ENCODE measurements at places on chromosomes 7 and 10.
A peak's percentile ranks its signal among the peaks of the same experiment; 100 is the strongest.

GRCh38 chr10:124150807-124151417, 57.5 kb upstream of the CHST15 start:
- no peak for DNase-seq

- no peak for DNase-seq
Observed at GRCh38 chr10:44854693-44855350, 56.3 kb upstream of the TMEM72 start.

GRCh38 chr7:99987846-99988245, 12.0 kb upstream of the AZGP1 start:
- DNase-seq: no peak

DNA sequence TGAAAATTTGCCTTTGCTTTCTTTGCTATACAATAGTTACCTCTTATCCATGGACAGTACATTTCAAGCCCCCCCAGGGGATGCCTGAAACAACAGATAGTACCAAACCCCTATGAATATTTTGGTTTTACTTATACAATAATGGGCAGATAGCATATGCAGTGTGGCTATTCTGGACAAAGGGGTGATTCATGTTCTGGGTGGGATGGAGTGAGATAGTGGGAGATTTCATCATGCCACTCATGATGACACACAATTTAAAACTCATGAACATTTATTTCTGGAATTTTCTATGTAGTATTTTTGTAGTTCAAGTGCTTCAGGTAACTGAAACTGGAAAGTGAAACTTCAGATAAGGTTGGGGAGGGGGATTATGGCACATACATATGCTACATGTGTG, 12.0 kb downstream of the STARD3NL start:
- peak; percentile 31 for DNase-seq

DNA sequence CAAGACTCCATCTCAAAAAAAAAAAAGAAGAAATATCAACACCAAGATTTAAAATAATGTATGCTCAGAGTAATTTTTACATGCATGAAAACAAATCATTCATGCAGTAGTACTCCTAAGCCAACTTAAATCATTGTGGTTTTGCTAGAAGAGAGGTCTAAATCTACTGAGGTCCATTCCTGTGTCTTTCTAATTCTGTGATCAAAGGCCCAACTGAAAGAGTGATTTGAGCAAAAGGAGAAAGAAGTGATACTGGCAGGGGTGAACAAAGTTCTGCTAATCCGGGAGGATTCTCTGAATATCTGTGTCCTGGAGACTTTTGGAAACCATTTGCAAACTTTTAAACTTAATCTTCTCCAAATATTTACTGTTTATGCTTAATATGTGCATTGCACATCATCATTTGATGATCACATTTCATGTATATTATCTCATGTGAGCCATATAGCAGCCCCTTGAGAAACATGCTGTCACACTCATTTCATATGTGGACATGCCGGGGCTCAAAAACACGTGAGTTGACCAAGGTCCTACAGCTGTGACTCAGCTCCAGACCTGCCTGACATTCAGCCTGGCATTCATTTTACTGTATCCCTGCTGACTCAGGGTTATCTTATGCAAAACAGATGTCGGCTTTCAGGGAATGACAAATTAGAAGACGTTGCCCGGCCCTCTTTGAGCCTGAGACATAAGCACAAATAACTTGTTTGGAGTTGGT, 76.4 kb downstream of the FAM107B start:
- DNase-seq: no peak

GRCh38 chr7:36438211-36438610, 48.5 kb downstream of the ANLN start:
- DNase-seq: no peak

DNA sequence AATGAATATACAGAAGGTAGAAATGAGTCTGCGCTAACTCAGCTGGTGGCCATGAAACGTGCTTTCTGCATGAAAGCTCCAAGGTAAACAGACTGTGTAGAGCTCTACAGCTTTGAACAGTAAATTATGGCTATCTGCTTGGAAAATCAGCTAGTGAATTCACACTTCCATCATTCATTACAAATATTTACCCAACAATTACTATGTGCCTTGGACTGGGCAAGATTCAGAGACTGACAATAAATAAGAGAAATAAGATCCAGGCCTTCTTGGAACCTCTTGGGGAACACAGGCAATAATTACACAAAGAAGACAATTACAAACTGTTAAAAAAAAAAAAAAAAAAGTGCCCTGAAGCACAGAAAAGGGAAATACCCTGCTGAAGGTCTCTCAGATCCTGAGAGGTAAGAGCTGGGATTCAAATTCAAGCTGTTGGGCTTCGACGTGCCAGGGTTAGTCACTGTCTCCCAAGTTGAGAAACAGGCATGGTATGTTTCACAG, 15.8 kb downstream of the TSPAN12 start:
- no peak for DNase-seq

- no peak for DNase-seq
Observed at GRCh38 chr7:150963707-150964559, 14.2 kb downstream of the KCNH2 start.

GRCh38 chr10:92042541-92042940, 119.0 kb downstream of the BTAF1 start:
- no peak for DNase-seq

DNA sequence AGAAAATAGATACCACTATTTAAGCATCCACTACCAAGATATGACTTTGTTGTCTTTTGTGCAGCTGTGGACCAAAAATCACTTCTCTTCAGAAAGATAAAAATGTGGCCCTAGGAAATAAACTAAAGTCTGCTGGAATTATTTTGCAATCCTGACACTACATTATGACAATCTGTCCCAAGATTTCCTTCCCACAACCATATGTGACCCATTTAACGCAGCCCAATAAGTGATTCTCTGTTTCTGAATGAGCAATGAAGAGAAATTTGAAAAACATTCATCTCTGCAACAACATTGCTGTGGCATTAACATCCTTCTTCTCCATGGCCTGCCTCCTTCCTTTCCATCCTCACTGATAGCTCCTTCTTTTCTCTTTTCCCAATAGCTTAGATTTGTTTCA, 212.0 kb downstream of the TSPAN12 start:
- no peak for DNase-seq

- DNase-seq: no peak
Observed at GRCh38 chr10:21814866-21815265, 188.7 kb downstream of the DNAJC1 start.

- no peak for DNase-seq
Observed at GRCh38 chr7:32037650-32038198, 32.5 kb downstream of the PDE1C start.

DNA sequence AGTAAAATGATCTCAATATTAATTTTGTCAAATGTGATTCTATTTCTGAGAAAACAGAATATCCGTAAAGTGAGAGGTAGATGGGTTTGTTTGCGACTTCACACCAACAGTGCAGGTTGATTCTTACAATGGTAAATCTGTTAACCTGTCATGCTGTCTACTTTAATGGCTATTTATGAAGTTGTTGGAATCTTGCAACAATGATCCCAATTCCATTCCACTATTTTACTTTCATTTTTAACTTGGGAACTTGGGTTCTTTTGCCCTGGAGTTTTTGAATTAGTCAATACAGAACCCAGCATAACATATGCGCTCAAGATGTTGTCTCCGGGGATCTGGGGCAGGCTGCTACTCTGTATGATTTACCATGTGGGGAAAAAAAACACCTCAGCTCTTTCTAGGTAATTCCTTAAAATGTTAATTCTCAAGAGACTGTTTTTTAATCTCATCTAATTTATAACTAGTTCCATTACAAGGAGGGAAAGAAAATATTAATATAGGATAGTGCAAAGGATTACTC, 1.2 kb downstream of the LGI1 start:
- DNase-seq: no peak

- peak; percentile 24 for DNase-seq
Observed at GRCh38 chr10:105807935-105808587, 1167.0 kb downstream of the SORCS3 start.

DNA sequence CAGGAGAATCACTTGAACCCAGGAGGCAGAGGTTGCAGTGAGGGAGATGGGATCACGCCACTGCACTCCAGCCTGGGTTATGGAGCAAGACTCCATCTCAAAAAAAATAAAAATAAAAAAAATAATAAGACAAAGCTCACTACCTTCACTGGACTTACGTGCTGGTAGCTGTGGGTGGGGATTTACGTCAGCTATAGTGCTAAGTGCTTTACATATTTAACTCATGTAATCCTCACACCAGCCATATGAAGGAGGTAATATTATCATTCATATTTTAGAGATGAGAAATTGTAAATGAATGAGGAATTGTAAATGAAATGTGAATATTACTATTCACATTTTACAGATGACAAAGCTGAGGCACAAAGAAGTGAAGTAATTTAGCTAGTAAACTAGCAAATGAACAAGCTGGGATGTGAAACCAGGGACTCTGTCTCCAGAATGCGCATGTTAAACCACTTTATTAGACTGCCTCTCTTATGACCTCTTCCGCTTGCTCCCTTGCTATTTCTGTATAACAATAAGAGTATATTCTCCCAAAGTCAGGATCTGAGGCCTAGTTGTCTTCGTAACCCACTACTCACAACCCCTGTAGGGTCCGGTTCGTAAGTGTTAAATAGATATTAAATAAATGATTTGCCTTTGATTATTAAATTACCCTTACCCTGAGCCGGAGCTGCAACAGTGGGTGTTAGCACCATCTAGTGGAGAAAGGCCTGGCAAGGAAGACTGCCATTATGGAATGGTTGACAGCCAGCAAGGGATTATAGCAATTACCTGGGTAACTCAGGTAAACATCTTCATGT, 70.2 kb downstream of the HTR7 start:
- peak; percentile 59 for DNase-seq

DNA sequence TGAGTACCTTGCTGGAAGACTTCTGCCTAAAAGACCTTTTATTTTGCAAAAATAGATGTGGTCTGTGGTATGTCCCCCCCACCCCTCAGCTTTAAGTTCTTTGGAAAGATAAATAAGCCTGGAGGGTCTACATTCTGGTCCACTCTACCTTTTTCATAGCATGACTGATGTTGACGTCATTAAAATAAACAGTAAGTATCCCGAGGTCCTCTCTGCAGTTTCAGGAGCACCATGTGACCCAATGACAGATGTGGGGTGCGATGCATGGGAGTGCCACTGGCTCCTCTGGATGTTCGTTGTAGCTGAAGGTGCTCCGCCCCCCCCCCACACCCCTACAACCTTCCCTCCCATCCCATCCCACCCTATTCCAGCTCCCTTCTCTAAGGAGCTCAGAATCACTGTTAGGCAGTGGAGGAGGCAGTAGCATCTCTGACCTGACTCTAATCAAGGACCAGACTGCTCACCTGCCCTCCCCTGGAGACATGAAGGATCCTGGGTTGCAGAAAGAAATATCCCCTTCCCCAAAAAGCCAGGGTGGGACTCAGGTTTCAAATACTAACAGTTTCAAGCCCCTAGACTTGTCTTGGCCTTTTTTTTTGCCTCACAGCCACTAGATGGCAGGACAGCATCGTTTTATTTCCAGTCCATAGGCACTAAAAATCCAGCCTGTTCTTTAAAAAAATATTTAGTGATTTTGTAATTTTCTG, 25.1 kb downstream of the CASP7 start:
- no peak for DNase-seq

GRCh38 chr7:54888067-54888733, 129.2 kb upstream of the SEC61G start:
- no peak for DNase-seq

GRCh38 chr7:50379539-50379938, 70.6 kb downstream of the FIGNL1 start:
- no peak for DNase-seq

DNA sequence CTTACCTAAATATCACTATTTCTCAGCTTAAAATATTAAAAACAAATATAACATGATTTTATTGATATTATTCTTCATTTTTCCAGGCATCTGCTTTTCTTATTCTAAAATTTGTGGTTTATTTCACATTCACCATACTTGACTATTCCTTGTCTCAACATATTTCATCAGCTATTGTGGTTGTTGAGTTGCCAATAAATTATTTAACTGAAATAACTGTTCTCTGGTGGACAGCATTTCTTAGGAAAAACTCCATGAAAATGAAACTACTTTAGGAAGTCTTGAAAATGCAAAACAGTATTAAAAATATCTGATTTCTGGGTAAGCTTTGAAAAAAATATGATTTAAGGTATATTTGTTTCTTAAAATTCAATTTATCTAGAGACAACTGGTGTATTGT, 122.9 kb upstream of the SEMA3A start:
- DNase-seq: no peak

DNA sequence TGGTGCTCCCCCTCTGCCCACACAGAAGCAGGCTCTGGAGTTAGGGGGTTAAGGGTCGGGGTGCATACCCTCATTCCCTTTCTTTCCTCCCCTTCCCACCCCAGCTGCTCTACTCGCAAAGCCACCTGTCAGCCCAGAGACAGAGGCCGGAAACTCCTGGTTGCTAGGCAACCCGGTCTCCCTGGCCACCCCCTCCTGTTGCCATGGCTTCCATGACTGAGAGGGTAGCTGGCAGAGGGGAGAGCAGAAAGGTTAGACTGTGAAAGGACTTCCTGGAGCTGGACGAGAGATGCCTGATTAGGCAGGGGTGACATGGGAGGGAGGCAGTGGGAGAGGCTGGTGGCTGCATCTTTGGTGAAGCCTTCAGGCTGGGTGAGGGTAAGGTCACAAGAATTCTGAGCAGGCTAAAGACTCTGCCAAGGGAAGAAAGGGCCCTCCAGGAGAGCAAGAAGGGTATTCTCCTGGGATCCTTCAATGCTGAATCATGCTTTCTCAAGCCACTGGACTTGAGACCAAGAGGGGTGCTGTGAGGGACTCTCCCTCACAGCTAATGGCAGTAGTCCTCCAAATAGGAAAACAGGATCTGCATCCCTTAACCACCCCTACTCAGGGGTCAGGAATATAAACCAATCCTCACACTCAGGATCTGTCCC, 5.4 kb downstream of the PSD start:
- DNase-seq: no peak

DNA sequence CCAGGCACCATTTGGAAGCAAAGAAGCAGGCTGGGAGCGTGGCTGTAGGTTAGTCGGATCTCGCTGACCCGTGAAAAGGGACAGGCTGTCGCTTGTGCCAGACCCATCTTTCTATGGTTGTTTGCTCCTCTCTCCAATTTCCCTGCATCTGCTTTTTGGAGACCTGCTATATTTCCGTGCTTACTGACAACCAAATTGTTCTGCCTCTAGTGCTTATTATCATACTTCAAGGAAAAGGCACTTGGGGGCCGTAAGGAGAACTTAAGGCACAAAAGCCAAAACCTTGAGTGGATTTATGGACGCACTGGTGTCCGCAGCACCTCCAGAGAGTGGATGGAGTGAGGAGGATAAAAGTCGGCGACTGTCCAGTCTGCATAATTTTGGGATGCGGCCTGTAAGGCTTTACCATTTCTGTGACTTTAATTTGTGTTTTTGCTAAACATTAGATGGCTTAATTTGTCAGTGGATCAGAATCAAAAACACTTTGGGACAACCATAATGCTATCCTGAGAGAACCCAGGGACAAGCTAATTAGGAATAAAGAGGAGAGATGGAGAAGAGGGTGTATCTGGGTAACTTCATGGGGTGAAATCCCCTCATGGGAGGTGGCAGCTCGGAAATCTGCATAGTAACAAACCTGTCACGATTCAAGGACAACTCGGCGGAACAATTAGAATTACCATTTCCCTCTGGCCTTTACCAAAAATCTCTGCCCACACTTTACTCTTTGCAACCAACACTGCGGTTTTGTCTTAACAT, 206.7 kb downstream of the HDAC9 start:
- no peak for DNase-seq

GRCh38 chr7:138186951-138187351, 110.7 kb downstream of the AKR1D1 start:
- DNase-seq: peak; percentile 53

Measured in inflammatory macrophage treated with lipopolysaccharide for 1 hour (primary cell).